ENCODE measurements at places on chromosomes 6 and 20.

DNA sequence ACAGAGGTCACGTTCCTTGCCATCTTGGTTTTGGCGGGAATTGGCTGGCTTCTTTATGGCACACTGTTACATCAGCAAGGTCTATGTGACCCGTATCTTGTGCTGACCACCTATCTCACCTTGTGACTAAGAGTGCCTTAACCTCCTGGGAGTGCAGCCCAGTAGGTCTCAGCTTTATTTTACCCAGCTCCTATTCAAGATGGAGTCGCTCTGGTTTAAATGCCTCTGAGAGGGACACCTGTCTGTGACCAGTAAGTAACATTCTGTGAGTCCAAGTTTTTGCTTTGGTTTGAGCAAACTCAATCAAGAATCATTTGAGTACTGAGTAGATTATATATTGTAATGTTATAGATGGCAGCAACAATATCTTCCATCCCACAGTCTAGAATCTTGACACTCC, 85.0 kb downstream of the BMP2 start:
- no peak for DNase-seq

GRCh38 chr6:106746652-106747051, 117.3 kb downstream of the QRSL1 start:
- DNase-seq = no peak

DNA sequence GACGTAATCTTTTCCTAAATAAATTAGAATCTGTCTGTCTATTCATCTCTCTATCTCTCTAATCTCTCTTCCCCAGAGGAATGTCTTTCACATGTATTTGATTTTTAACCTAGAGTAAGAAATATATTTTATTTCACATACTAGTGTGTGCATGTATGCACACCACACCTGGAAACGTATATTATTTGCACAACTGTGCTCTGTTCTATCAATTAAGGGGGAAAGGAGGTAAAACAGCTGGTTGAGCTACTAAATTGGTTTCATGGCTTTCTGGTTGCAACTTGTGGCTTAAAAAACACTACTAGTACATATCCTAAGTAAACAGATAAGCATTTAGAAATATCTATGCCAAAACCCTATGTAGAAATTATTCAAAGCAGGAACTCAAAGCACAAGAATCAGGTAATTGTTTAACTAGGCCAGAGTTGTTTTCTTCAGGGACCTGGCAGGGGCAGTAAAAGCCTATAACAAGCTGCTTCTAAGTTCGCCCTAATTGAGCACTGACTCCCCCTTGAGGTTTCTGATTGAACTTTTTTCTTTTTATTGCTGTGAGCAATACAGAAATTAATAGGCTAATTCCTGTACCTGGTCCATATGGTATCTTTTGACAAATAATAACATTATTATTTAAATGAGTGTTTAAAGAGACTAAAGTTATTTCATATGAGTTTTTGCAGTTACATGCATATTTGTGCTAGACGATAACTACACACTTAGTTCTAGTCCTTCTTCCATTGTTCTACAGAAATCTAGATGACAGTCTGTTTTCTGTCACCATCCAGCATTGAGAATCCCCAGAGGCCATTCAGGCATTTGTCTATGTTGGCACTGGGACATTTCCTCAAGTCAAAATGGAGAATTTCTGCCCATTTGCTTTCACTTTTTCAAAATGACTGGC, 88.6 kb downstream of the MCHR2 start:
- DNase-seq = peak; percentile 67

DNA sequence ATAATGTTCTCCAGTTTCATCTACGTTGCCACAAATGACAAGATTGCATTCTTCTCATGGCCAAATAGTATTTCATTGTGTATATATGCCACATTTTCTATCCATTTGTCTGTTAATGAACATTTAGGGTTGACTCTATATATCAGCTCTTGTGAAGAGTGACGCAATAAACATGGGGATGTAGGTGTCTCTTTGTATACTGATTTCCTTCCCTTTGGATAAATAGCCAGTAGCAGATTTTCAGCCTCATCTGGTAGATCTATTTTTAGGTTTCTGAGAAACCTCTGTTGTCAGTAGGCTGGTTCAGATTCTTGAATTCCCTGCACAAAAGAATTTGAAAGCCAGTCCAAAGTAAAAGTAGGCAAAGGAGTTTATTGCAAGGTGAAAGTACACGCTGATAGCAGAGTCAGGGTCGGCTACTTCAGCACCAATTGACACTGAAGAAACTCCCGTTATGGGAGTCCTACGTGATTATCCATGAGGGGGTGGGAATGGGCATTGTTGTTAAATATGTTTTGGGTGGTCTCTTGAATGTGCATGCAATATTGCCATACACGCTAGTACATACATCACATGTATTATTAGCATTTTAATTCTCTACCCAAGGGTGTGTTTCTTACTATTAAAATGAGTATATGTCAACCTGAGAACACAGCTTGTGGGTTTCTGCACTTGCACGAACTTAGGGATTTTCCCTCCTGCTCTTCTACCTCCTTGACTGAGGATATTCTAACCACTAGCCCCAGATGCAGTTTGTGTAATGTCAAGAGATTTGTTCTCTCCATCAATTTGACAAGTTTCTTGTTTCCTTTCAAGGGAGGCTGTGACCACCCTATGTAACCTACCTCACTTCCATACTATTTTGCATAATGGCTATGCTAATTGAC, 14.4 kb upstream of the SLC17A2 start:
- no peak for DNase-seq

DNA sequence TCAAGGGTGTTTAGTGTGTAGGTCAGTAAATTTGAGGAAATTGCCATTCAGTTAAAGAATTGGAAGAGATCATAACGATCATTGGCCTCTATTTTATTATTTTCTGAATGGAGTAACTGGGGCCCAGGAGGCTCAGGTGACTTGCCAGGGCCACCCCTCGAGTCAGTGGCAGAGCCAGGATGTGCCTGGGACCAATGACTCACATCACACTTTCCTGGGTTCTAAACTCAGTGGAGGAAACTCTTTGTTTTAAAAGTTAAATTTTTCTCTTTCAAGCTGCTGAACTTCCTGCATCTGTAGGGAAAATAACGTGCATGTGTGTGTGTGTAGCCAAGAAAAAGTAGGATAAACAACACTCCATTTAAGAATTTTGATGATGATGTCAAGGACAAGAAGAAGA, 135.5 kb downstream of the MYLK4 start:
- no peak for DNase-seq
